Sigmoid colon (tissue), 7 donors: ENCODE measurements at places on chromosomes 6 and 20. TPM values are rescaled to one million over a fixed set of nuclear protein-coding genes. Genes with fewer than 3 reads are reported as not detected.

DNA sequence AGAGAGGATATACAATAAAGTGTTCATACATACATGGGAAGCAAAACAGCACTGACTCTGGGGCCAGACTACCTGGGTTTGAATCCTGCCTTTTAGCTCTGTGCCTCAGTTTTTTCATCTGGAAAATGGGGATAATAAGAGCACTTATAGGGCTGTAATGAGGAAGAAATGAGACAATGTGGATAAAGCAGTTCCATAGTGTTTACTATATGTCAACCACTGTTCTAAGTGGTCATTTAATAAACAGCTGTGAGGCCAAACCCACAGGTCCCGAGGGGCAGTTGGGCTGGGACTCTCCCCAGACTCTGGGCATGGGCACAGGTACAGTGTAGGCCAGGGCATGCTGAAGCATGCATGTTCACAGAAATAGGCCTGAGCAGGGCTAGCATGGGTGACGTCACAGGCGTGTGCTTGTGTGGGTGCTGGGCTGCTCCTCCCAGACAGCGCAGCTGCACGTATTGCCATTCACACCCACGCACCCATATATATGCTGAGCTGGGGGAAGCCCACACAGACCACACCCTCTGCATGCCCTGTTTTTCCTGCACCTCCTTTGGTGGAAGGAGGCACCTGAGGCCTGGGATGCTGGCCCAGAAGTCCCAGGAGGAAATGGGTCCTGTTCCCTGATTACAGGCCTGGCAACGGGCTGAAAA is 3.5 kb upstream of the PLCG1 start:
- DNase-seq, result no peak

GRCh38 chr20:57693002-57693582 is 16.7 kb downstream of the PMEPA1 start:
- DNase-seq, result no peak

- DNase-seq, result no peak
Measured at GRCh38 chr6:40630488-40630887, 43.3 kb upstream of the LRFN2 start.

The CDK19 gene
- total RNA-seq, result 12.1 TPM

The SLC12A5 gene
- not detected for total RNA-seq

- DNase-seq, result no peak
Measured at GRCh38 chr6:24760210-24760609, 14.5 kb upstream of the GMNN start.

The CALHM6 gene
- 8.6 TPM for total RNA-seq

GRCh38 chr6:52547647-52548352 is 29.1 kb downstream of the TRAM2 start:
- no peak for DNase-seq
